ENCODE measurements at places on chromosomes 2 and 18. TPM values are rescaled to one million over a fixed set of nuclear protein-coding genes. Genes with fewer than 3 reads are reported as not detected.

The GPR55 gene
- not detected for polyA plus RNA-seq

The POMC gene
- 0.27 TPM for polyA plus RNA-seq

The DTNA gene
- polyA plus RNA-seq = 5.5 TPM

The RDH14 gene
- polyA plus RNA-seq = 21.9 TPM

GRCh38 chr2:11102466-11102865, 52.8 kb upstream of the SLC66A3 start:
- DNase-seq = no peak

DNA sequence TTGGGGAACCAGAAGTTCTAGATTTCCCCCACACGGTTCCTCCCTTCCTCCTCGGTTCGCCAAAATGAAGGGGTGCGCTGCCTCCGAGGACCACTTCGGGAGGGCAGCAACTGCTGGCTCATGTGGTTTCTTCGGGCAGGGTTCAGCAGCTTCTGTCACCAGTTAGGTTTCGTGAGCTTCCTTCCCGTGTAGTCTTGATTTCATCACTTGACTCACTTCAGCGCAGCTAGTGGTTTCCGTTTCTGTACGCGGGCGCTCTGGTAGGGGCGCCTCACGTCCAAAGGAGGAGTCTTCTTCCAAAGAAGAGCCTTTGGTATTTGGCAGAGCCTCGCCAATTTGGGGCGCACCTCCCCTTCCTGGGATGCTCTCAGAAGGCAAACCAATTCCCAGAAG, 485 bp upstream of the GALNT3 start:
- no peak for DNase-seq

- no peak for DNase-seq
Observed at GRCh38 chr2:207956771-207957170, 68.6 kb downstream of the PLEKHM3 start.

GRCh38 chr2:88811233-88811632, 119.8 kb downstream of the RPIA start:
- DNase-seq = no peak

GRCh38 chr2:54332386-54332785, 76.4 kb upstream of the TSPYL6 start:
- no peak for DNase-seq

- DNase-seq = no peak
Observed at GRCh38 chr2:240463274-240463865, 27.9 kb downstream of the GPC1 start.

DNA sequence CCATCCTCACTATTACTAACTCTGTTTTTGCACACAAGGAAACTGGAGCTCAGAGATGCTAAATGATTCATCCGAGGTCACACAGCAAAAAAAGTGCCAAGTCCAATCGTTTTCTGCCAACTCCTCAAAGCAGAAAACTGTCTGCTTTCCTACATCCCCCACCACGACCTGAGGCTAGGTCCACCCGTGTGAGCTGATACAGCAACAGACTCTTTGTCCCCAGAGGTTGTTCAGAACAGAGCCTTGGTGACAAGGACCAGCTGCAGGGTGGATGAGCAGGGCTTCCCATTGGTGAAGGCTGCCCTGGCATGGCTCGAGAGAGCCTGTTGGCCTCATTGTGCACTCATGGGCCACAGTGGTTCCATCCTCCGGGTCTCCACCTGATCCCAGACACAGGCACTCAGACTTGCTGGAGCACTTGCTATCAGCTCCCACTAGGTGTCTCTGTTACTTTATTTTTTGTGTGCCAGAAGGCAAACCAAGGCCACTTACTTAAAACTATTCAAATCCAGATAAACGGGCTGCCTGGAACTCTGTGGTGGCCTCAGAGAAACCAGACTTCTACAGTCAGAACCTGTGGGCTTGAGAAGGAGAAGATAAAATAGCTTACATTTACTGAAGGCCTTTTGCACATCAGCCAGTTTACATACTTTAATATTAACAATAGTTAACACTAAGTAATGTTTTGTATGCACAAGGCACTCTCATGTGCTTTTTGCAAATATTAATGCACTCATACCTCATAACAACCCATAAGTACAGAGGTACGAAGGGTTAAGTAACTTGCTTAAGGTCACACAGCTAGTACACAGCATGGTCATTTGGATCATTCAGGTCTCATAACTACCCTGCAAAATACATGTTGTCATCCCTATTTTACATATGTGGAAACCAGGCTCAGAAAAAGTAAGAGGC, 62.9 kb upstream of the CTIF start:
- DNase-seq = no peak
